ENCODE measurements at places on chromosomes 5 and 9. TPM values are rescaled to one million over a fixed set of nuclear protein-coding genes. Genes with fewer than 3 reads are reported as not detected.

- no peak overlapping the region for H3K4me3 ChIP-seq
- no peaks in the 10 kb centered on the region for H3K36me3 ChIP-seq
- no peak overlapping the region for H3K27ac ChIP-seq
- DNase-seq, result no peak
Observed at GRCh38 chr5:76283670-76284069, 119.4 kb upstream of the IQGAP2 start.

DNA sequence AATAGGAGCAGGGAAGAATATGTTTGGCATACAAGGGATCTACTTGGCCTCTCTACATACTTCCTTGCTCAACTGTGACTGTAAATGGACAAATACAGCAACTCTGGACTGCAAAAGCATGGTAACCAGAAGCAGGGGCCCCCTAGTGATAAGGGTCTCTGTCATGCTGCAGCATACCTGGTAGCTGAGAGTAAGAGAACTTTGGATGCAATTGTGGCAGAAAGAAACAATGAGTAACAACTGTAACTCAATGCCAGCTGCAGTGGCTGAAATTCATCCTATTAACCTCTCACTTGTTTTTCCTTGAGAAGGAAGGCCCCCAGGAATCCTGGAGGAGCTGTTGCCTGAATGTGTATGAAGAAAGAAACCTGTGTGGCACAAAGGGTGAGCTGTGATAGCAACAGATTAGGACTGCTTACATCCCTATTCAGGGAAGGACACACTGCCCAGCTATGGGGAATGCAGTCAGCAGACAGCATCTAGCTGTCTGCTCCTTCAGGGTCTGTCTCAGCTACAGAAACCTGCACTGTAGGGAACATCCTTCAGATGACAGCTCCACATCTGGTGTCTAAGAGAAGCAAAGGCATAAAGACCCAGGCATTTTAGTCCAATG lies 468.1 kb upstream of the ACTBL2 start:
- H3K4me1 ChIP-seq, result no peaks in the 10 kb centered on the region
- DNase-seq, result no peak
- H3K36me3 ChIP-seq, result no peaks in the 10 kb centered on the region
- no peaks in the 10 kb centered on the region for H3K27me3 ChIP-seq
- no peak overlapping the region for H3K4me3 ChIP-seq

DNA sequence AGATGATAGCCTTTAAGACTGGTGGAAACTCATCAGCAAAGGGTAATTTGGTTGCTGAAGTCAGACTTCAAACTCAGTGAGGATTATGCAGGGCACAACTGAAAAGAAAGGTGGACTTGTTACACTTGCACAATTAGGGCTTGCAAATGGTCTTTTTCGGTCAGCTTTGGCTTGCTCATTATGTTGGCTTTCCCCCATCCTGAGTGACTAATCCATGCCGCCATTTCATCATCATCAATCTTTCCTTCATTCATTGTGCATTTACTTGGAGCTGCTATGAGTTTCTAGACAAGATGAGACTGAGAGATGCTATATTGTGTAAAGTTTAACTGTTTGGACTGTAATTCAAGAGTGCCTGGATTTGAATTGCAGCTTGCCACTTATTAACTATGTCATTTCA lies 134.8 kb upstream of the PPP1R2B start:
- H3K4me1 ChIP-seq, result no peaks in the 10 kb centered on the region
- DNase-seq, result no peak
- H3K36me3 ChIP-seq, result no peaks in the 10 kb centered on the region
- no peak overlapping the region for H3K27ac ChIP-seq

GRCh38 chr5:151496041-151496484 lies 48.7 kb downstream of the SLC36A1 start:
- no peak overlapping the region for H3K4me3 ChIP-seq
- no peaks in the 10 kb centered on the region for H3K27me3 ChIP-seq
- H3K36me3 ChIP-seq, result peaks cover 8% of the 10 kb centered on the region
- peaks cover 6% of the 10 kb centered on the region for H3K4me1 ChIP-seq
- no peak overlapping the region for H3K27ac ChIP-seq

DNA sequence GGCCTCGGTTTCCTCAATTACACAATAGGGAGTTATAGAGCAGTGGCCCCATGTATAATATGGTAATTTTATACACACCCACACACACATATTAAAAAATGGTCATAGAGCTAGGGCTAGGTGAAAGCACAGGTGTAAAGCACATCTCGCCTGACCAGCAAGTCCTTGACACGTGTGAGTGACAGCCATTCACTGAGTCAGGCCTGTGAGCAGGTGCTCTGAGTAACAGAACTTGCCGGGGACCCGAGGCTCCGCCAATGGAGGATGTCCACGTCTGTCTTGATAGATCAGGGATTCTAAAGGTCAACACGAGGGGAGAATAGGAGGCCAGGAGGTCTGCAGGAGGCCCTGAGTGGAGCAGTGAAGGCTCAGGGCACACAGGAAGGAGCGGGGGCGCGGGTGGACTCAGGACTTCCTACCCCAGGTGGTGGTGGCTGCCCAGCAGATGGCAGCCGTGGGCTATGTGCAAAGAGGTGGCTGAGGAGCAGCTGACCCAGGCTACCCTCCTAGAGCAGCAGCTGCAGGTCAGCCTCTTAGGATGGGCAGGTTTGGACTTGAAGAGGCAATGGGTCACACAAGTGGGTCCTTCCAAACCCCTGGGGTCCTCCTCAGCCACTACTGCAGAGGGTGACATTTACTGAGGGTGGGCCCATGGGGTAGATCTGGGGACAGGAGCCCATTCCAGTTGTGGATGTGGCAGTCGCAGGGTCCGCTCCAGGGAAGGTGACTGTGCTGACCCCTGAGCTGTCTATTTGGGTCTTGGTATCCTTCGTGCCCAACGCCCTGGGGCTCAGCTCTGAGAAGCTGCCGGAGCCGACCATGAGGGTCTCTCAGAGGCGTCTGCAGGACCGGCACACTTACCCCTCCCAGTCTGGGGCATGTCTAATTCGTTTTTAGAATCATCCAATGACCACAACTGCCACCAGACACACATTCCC lies 45.9 kb downstream of the PRRT1B start:
- H3K4me1 ChIP-seq, result peaks cover 24% of the 10 kb centered on the region
- peaks cover 70% of the 10 kb centered on the region for H3K36me3 ChIP-seq
- no peak overlapping the region for H3K4me3 ChIP-seq
- H3K27me3 ChIP-seq, result no peaks in the 10 kb centered on the region

GRCh38 chr9:12774861-12775678 lies at the start of gene LURAP1L:
Gene LURAP1L (plus strand): TSS chr9:12775020. CDS start chr9:12775716, 696 bp downstream.
- H3K27ac ChIP-seq, result peak within 1 kb of the TSS; percentile 65
- H3K4me1 ChIP-seq, result peaks cover 4% of the 10 kb centered on the region
- no peaks in the 10 kb centered on the region for H3K27me3 ChIP-seq
- peak within 1 kb of the TSS; percentile 82 for H3K4me3 ChIP-seq
- H3K36me3 ChIP-seq, result no peaks in the 10 kb centered on the region
- DNase-seq, result peak; percentile 13

- H3K36me3 ChIP-seq, result no peaks in the 10 kb centered on the region
- no peaks in the 10 kb centered on the region for H3K4me1 ChIP-seq
- no peaks in the 10 kb centered on the region for H3K27me3 ChIP-seq
- no peak for DNase-seq
- no peak overlapping the region for H3K4me3 ChIP-seq
Observed at GRCh38 chr5:83312663-83313062, 158.9 kb upstream of the VCAN start.

DNA sequence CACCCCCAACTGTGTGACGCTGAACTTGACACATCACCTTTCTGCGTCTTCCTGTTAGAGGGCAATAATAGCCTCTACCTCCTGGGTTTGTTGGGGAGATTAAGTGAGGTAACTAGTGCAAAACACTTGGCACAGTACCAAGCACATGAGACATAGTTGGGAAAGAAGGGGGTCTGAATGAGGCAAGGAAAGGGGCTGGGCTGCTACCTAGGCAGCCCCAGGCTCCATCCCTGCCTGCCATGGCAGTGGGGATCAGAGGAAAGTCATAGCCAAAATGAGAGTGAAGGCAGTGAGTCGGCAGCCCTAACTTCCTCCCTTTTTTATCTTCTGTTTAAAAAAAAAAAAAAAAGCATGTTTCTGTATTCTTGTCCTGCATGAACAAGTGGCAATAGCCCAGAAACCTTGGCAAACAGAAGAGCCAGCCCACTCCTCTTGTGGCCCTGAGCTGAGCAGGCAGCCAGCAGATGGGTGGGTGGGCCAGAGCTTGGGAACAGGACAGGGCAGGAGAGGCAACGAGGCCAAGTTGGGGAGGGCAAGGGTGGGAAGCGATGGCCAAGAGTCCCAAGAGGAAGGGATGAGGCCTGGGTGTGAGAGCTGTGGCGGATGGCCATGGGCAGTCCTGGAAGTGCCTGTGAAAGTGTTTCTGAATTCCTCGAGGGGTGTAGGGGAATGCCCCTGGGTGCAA lies 11.4 kb downstream of the CAMK2A start:
- no peaks in the 10 kb centered on the region for H3K4me1 ChIP-seq
- DNase-seq, result no peak
- H3K27me3 ChIP-seq, result no peaks in the 10 kb centered on the region
- no peak overlapping the region for H3K4me3 ChIP-seq

DNA sequence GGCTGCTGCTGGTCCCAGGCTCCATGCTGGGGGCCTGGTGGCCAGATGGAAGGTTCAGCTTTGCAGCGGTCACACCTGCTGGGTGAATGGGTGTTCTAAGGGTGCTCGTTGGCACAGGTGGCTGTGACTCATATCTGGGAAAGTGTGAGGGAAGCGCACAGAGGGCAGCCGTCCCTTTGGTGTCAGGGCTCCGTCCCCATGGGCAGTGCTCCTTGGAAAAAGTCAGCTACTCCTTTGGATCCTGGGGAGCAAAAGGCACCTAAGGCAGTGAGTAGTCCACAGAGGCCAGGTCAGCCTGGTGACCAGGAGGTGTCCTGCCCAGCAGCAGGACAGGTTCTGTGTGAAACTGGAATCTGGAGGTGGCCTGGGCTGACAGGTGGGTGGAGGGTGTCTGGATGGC lies 18.4 kb upstream of the GBGT1 start:
- H3K27ac ChIP-seq, result no peak overlapping the region
- DNase-seq, result no peak
- H3K27me3 ChIP-seq, result no peaks in the 10 kb centered on the region
- H3K4me1 ChIP-seq, result no peaks in the 10 kb centered on the region
- H3K36me3 ChIP-seq, result no peaks in the 10 kb centered on the region
- no peak overlapping the region for H3K4me3 ChIP-seq

GRCh38 chr9:129637102-129637501 lies 4.8 kb downstream of the ASB6 start:
- H3K36me3 ChIP-seq, result peaks cover 11% of the 10 kb centered on the region
- DNase-seq, result no peak
- H3K27ac ChIP-seq, result no peak overlapping the region
- H3K27me3 ChIP-seq, result no peaks in the 10 kb centered on the region

GRCh38 chr5:160272889-160273288 lies 39.5 kb downstream of the CCNJL start:
- H3K27me3 ChIP-seq, result no peaks in the 10 kb centered on the region
- no peak for DNase-seq
- no peaks in the 10 kb centered on the region for H3K4me1 ChIP-seq

DNA sequence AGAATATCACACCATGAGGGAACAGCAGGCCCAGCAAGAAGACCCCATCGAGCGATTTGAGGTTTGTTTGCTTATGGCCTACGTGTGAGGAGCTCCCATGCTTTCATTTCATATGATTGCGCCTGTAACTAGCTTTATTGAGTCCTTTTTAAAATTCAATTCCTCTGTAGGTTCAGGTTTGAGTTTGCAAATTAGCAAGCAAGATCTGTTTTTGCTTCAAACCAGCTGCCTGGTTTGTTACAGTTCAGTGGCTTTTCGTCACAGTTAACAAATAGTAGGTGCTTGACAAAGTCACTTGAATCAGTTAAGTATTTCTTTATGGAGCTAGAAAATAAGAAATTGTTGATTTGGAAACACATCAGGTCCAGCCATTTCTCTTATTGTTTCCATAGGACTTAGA lies 56.3 kb downstream of the GPR21 start:
- H3K27me3 ChIP-seq, result no peaks in the 10 kb centered on the region
- no peak overlapping the region for H3K4me3 ChIP-seq
- no peaks in the 10 kb centered on the region for H3K4me1 ChIP-seq
- no peak for DNase-seq
- H3K36me3 ChIP-seq, result peaks cover 9% of the 10 kb centered on the region
- H3K27ac ChIP-seq, result no peak overlapping the region

GRCh38 chr5:157059093-157059539 lies at the start of gene HAVCR1:
Gene HAVCR1 (minus strand): TSS chr5:157059116. CDS start chr5:157057943, 1,173 bp downstream.
- no peak for DNase-seq
- peaks cover 2% of the 10 kb centered on the region for H3K27me3 ChIP-seq
- H3K36me3 ChIP-seq, result no peaks in the 10 kb centered on the region
- H3K4me1 ChIP-seq, result no peaks in the 10 kb centered on the region

GRCh38 chr9:124009531-124010217 lies 1.9 kb upstream of the LHX2 start:
- no peaks in the 10 kb centered on the region for H3K36me3 ChIP-seq
- no peak for DNase-seq
- peaks cover 11% of the 10 kb centered on the region for H3K4me1 ChIP-seq
- H3K4me3 ChIP-seq, result no peak overlapping the region
- H3K27ac ChIP-seq, result no peak overlapping the region

- H3K27me3 ChIP-seq, result no peaks in the 10 kb centered on the region
- no peak overlapping the region for H3K4me3 ChIP-seq
- no peak overlapping the region for H3K27ac ChIP-seq
- no peaks in the 10 kb centered on the region for H3K36me3 ChIP-seq
Observed at GRCh38 chr9:8030095-8030494, 230.5 kb upstream of the DMAC1 start.

DNA sequence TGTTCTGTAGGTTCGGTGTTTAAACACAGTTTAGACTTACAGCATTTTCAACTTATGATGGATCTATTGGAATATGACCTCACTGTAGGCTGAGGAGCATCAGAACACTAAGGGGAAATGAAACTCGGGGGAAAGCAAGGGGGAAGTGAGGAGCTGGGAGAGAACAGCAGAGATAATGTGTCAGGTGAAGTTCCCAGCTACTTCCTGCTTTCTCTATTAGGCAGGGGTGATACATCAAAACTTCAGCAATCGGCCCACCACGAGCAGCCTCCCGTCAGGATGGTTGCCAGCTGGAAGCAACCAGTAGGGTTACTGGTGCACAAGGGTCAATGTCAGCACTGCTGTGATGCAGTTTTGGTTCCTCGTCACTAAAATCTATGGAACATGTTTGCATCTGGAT lies 34.3 kb downstream of the FAT2 start:
- no peaks in the 10 kb centered on the region for H3K36me3 ChIP-seq
- H3K27ac ChIP-seq, result no peak overlapping the region
- no peaks in the 10 kb centered on the region for H3K27me3 ChIP-seq
- no peaks in the 10 kb centered on the region for H3K4me1 ChIP-seq
- H3K4me3 ChIP-seq, result no peak overlapping the region

GRCh38 chr5:12772276-12772675 lies 868.0 kb upstream of the CTNND2 start:
- H3K27ac ChIP-seq, result no peak overlapping the region
- H3K4me3 ChIP-seq, result no peak overlapping the region
- H3K4me1 ChIP-seq, result no peaks in the 10 kb centered on the region

Gene SLC46A2
- total RNA-seq, result not detected

Gene IL4
- total RNA-seq, result not detected

Gene TMEM174
- total RNA-seq, result not detected

Gene F12
- not detected for total RNA-seq

Gene SPINK6
- not detected for total RNA-seq

Gene PCDHB7
- total RNA-seq, result 0.59 TPM

Gene ATG10
- 5.8 TPM for total RNA-seq

Gene TOR2A
- total RNA-seq, result 3.9 TPM

Gene ZNF782
- 3.9 TPM for total RNA-seq

Gene C9orf85
- total RNA-seq, result 5.5 TPM
